ENCODE measurements at places on chromosomes 3 and 15.
A peak's percentile ranks its signal among the peaks of the same experiment; 100 is the strongest.

DNA sequence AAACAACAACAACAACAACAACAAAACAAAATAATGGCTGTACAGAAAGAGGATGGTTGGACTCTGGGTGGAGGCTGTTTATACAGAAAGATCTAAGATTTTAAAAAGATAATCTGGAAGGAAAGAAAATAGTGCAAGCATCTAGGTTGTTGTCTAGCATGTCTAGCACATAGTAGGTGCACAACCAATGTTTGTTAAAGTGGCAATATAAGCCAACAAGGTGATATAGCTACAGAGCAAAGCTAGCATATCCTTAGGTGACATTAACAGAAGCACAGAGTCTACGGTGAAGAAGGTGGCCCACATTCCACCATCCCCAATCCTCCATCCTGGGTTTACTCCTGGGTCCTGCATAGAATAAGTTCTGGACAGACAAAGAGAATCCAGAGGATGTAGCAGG lies 4.7 kb downstream of the TMEM40 start:
- no peaks in the 10 kb centered on the region for H3K27me3 ChIP-seq
- peaks cover 29% of the 10 kb centered on the region for H3K4me1 ChIP-seq

DNA sequence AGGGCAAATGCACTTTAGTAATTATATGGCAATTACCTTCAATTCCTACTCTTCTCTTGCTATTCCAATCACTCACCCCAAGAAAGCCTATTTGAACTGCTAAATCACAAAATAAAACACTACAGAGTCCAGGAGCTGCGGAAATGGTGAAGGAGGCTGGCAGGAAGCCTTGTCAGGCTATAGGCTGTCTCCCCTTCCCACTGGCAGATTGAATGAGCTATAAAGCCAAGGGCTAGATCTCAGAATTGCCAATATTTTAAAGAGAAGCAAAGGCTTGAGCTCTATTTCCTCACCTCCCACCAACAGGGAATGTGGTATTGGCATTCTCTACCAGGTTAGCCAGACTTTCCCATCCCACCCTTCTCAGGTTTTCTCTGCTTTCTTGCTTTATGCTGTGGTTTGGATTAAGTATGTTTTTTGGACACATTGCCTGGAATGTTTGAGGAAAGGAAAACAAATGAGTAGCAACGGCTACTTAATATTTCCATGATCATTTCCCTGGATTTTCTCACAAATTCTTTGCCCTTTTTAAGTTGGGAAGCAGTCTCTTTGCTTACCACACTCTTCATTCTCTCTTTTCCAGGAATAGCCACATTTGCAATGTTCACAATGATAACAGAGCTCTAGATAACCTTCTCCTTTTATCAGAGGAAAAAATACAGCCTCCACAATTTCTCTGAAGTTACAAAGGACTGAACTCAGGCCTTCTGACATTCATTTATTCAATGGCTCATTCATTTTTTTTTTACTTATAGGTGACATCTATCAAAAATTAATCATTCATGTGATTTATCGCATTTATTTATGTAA lies 1125.4 kb downstream of the ROBO1 start:
- H3K36me3 ChIP-seq = no peaks in the 10 kb centered on the region
- H3K4me3 ChIP-seq = no peak overlapping the region
- no peaks in the 10 kb centered on the region for H3K4me1 ChIP-seq
- no peaks in the 10 kb centered on the region for H3K27me3 ChIP-seq
- H3K27ac ChIP-seq = no peak overlapping the region

DNA sequence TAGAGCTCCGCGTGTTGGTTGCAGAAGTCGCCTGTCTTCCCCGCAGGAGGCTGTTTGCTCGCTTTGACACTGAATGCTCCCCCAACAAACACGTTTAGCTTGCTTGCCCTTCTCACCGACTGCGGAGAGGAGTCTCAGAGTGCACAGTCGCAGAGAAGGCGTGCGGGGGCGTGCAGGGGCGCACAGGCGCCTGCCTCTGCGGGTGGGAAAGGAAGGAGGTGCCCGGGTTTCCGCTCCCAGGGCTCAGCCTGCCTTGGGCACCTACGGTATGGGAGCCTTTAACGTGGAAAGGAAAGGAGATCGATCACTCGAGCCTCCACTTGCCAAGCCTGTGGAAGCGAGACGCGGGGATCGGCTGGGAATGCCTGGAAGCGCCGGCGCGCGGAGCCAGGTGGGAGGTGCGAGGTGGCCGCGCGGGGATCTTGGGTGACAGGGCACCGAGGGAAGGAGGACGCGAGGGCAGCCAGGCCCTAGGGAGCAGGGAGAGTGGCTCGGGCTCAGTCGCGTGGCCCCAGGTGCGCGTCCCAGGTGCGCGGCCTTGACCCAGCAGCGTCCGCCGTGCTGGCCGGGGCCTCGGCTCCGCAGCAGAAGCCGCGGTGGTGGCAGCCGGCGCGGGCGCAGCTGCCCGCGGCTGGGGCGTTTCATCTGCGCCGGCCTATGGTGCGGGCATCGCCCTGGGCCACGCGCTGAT lies at the start of gene FAN1:
Gene FAN1, plus strand, starts transcription at position 419 of the 691 bp plus-strand sequence. CDS start 749 bp downstream, outside the sequence.
- no peaks in the 10 kb centered on the region for H3K27me3 ChIP-seq
- peak within 1 kb of the TSS; percentile 61 for H3K27ac ChIP-seq
- H3K4me3 ChIP-seq = peak within 1 kb of the TSS; percentile 96
- DNase-seq = peak; percentile 93
- peaks cover 7% of the 10 kb centered on the region for H3K36me3 ChIP-seq

GRCh38 chr15:95149036-95149435 lies 917.7 kb downstream of the MCTP2 start:
- H3K27me3 ChIP-seq = no peaks in the 10 kb centered on the region
- H3K27ac ChIP-seq = no peak overlapping the region
- H3K4me1 ChIP-seq = no peaks in the 10 kb centered on the region
- H3K36me3 ChIP-seq = no peaks in the 10 kb centered on the region

- no peak overlapping the region for H3K4me3 ChIP-seq
- H3K36me3 ChIP-seq = no peaks in the 10 kb centered on the region
- DNase-seq = no peak
- H3K4me1 ChIP-seq = peaks cover 24% of the 10 kb centered on the region
Observed at GRCh38 chr3:158159714-158160113, 49.8 kb downstream of the RSRC1 start.

GRCh38 chr15:36694574-36694973 lies 115.1 kb downstream of the CDIN1 start:
- H3K27ac ChIP-seq = no peak overlapping the region
- peaks cover 3% of the 10 kb centered on the region for H3K36me3 ChIP-seq
- no peaks in the 10 kb centered on the region for H3K4me1 ChIP-seq
- DNase-seq = peak; percentile 2

DNA sequence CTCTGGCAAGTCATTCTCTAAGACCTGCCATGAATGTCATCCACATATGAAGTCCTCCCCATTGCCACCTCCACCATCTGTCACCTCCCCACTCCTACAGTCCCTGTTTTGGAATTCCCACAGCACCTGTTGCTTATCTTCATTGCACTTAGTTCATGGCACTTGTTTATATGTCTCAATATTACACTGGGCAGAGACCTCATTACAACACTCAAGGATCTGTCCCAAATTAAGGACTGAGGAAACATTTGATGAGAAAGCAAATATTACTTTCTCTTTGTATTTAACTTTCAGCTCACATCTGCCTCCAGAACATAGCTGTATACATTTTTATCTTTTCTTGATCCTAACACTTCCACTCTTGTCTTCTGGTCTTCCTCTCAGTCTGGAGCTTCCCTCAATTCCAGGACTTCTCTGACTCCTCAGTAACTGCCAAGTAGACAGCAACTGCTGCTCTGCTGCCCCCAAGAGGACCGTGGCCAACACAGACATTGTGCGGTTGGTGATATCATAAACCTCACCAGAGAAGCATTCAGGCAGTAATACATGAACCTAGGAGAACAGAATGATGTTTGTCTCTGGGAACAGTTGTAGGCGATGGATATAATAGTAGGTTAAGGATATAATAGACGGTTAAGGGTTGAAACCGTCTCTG lies 45.0 kb upstream of the FGF12 start:
- H3K27ac ChIP-seq = no peak overlapping the region
- H3K4me1 ChIP-seq = no peaks in the 10 kb centered on the region
- H3K27me3 ChIP-seq = no peaks in the 10 kb centered on the region

DNA sequence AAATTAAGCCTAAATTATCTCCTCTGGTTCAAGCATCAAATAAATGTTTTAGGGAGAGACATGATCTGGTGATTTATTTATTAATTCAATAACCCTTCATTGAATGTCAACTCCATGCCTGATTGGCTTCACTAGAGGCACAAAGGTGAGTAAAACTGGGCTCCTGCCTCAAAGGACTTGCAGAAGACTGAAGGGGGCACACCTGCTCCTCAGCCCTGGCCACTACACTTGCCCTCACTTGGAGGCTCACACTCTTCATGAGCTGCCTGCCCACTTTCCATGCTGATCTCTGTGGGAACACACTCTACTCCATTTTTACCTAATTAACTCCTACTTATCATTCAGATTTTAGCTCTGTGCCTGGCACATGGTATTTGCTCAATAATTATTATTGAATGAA lies 84.4 kb upstream of the KCNMB2 start:
- DNase-seq = no peak
- H3K27me3 ChIP-seq = no peaks in the 10 kb centered on the region
- no peak overlapping the region for H3K4me3 ChIP-seq
- H3K27ac ChIP-seq = no peak overlapping the region
- H3K36me3 ChIP-seq = no peaks in the 10 kb centered on the region

DNA sequence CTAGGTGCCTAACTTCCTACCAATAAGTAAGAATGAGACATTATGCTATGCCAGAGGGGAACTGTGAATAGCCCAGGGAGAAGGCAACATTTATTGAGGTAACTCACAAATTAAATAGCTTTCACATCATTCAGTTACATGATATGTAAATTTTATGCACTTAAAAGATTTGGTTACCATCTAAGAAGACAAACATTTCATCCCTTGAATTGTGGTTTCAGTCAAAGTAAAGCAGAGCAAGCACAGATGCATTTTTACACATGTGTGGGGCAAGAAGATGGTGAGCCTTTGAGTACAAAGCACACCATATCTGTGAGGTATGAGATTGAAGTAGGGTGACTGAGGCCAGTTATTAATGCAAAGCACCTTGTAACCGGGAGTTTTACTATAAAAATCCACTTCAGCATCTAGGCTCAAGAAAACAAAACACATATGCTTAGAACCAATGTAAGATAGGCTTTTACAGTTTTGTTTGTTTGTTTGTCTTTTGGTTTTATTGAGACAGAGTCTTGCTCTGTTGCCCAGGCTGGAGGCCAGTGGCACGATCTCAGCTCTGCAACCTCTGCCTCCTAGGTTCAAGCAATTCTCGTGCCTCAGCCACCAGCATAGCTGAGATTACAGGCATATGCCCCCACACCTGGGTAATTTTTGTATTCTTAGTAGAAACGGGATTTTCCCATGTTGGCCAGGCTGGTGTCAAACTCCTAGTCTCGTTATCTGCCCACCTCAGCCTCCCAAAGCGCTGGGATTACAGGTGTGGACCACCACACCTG lies 3.5 kb downstream of the PLSCR2 start:
- peaks cover 37% of the 10 kb centered on the region for H3K4me1 ChIP-seq
- H3K27ac ChIP-seq = no peak overlapping the region
- H3K36me3 ChIP-seq = no peaks in the 10 kb centered on the region

Data from osteoblast (primary cell).